ENCODE measurements at places on chromosomes 16 and 17.

DNA sequence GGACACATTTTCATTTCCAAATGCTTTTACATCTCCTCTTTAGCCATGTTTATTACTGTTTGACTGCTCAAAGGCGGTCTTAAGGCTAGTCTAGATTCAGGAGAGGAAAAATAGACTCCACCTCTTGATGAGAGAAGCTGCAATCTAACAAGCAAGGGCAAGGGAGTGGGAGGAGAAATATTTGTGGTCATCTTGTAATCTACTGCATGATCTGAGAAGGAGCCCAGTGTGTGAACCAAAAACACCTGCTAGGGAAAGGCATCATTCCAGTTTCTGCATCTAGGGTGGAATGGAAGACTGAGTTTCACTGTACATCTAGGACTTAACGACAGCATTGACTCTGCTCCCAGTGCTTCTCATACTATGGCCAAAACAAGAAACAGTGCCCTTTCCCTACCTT, 232.2 kb upstream of the HS3ST3A1 start:
- no peak for DNase-seq

DNA sequence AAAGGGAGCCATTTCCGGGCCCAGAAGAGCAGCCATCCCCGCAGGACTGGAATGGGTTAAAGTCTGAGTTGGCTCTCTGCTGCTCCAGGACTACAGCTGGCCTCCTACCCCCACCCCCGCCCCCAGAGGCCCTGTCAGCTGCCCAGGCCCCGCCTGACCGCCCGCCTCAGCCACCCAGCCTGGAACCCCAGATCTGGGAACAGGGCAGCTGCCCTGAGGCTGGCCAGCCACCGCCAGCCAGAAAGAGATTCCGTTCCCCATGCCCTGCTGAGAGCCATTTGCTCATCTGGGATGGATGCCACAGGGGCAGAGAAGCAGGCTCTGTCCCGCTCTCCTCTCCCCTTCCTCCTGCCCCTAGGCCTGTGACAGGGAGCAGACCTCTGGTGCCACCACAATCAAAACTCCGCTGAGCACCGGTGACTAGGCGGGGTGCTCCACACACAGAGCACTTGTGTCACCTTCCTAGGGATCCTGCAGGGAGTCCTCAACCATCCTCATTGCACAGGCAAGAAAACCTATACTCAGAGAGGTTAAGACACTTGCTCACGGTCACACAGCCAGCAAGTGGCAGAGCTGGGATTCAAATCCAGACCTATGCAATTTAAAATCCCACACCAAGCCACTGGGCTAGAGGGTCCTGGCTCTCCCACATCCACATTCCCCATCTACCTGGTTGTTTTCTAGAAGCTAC, 44.1 kb downstream of the ZNF423 start:
- no peak for DNase-seq

DNA sequence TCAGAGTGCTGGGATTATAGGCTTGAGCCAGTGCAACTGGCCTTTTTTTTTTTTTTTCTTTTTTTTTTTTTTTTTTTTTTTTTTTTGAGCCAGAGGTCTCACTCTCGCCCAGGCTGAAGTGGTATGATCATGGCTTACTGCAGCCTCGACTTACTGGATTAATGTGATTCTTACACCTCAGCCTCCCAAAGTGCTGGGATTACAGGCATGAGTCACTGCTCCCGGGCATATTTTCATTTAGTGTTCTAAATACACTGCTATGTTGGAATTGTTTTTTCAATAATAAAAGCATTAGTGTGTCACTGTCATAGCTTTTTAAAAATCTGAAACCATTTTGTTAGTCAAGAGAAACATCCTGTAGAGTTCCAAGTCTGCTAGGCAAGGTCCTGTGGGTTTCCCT, 40.3 kb downstream of the NDE1 start:
- no peak for DNase-seq

- peak; percentile 58 for DNase-seq
These were observed 216 bp downstream of the VPS9D1 start for GRCh38 chr16:89720551-89720812.

GRCh38 chr16:74298104-74298503, 1.5 kb downstream of the PSMD7 start:
- DNase-seq = no peak

DNA sequence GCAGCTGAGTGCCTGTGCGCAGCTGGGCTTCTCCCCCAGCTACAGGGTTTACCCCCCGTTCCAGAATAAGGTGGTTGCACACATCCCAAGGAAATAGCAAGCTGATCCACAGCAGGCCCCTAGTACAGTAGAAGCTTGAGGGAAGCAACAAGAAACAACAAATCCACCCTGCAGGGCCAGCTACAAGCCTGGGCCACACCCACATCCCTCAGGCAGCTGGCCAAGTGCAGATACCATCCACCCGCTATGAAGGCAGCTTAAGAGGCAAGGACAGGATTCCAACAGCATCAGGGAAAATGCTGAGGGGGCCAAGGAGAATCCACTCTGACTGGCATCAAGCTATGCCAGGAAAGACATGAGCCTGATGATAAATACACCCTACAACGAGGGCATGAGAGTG, 66.9 kb upstream of the RCVRN start:
- peak; percentile 62 for DNase-seq

DNA sequence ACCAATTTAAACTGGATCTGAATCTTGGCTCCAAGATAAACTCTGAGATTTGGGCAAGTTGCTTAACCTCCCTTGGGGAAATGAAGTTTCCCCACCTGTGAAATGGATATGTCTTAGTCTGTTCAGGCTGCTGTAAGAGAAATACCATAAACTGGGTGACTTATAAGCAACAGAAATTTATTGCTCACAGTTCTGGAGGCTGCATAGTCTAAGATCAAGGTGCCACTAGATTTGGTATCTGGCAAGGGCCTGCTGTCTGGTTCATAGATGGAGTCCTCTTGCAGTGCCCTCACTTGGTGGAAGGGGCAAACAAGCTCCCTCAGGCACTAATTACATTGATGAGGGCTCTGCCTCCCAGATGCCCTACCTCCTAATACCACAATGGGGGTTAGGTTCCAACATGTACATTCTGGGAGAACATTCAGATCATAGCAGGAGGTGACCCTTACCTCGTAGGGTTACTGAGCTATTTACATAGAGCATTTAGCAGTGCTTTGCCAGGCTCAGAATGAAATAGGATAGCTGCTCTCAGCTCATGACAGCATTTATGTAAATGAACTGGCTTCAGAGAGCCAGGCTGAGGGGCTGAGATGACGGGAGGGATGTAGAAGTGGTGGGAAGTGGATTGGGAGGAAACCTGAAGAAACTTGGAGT, 83.9 kb downstream of the SPECC1 start:
- peak; percentile 20 for DNase-seq

GRCh38 chr17:43670645-43671030, 8.9 kb upstream of the MEOX1 start:
- no peak for DNase-seq

GRCh38 chr16:27740496-27741201, 190.7 kb downstream of the KATNIP start:
- no peak for DNase-seq

- DNase-seq = no peak
These were observed 3.4 kb downstream of the TMEM11 start for GRCh38 chr17:21210411-21211076.

GRCh38 chr16:89811321-89811720, 5.1 kb downstream of the FANCA start:
- no peak for DNase-seq

GRCh38 chr17:81084680-81085419, 49.9 kb downstream of the BAIAP2 start:
- no peak for DNase-seq

- DNase-seq = no peak
These were observed 14.8 kb upstream of the TMED6 start for GRCh38 chr16:69366431-69366830.

GRCh38 chr17:81388612-81389367, 6.5 kb upstream of the BAHCC1 start:
- no peak for DNase-seq

DNA sequence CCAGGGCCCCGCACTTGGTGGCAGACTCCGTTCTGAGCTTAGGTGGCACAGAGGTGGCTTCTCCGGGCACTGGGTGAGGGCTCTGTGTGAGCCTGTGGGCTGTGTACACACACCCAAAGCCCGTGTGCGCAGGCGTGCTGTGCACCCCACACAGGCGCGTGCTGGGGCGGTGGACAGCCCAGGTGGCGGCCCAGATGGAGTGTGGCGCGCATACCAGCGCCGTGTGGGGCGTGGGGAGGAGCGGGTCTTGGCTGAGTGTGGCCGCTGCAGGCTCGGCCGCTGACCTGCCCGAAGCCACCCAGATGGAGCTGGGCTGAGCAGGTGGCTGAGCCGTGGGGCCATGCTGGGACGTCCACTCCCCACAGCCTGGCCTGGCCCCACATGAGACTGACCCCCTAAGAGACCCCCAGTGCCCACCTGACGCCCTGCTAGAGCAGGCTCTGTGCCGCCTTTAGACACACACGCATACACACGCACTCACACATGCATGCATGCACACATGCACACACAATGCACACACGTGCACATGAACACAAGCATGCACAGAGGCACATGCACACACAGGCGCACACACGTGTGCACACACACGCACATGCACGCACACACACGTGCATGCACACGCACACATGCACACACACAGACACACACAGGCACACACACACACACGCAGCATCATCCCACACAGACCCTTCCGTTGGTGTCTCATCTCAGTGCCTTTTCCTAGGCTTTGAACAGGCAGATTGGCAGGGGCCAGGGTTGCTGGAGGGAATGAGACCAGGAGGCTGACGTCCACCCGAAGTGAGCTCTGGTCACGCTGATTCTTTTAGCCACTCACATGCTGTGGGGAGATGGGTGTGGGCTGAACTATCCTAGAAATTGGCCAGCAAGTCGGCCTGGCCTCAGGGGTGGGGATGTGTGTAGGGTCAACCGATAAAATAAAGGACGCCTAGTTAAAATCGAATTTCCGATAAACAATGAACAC, 2.1 kb downstream of the PRR35 start:
- no peak for DNase-seq

DNA sequence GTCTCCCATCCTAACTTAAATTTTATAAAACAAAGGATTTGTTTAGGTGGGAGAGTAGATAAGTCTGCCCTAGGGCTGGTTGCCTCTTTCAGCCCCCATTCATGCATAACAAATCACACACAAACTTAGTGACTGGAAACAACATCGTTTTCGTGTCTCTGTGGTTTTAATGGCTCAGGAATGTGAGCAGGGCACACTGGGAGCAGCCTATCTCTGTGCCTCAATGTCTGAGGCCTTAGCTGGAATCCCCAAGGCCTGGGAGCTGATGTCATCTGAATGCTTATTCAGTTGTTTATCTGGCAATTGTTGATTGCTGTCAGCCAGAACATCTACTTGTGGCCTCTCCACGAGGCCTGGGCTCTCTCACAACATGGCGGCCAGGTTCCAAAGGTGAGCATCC, 101.9 kb upstream of the HSBP1 start:
- DNase-seq = no peak

DNA sequence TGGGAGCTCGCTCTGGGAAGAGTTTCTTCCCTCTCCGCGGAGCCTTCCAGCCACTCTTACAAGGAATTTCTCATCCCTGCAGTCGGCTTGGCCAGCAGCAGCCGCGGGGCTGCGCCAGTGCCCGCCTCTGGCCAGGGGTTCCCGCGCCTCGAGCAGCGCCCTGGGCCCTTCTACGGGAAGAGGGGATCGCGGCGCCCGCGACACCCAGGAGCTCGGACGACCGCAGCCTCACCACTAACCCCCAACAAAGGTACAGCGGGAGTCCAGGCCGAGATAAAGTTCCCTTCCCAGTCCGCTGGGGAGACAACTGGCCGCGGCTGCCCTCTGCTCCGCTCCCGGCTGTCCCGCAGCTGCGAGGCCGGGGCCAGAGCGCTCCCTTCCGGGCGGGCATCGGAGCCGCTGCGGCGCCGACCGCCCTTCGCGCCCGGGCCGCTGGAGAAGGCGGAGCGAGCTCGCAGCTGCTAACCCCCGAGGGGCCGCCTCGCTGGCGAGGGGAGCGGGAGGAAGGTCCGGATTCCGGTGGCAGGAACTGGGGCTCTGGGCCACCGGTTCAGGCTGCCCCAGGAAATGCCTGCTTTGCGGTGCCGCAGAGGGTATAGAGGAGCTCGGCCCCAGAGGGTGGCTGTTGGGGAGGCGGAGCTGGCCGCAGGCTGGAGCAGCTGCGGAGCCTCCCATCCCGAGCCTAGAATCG, 3.6 kb upstream of the HS3ST3B1 start:
- DNase-seq = no peak

Data from NCI-H526 (cell line).